Natural killer cell (primary cell): ENCODE measurements at places on chromosomes 1 and 21. TPM values are rescaled to one million over a fixed set of nuclear protein-coding genes. Genes with fewer than 3 reads are reported as not detected.

Gene FAM78B
- not detected for total RNA-seq

Gene COL9A2
- 2.4 TPM for total RNA-seq

Gene TLCD4
- 0.49 TPM for total RNA-seq

Gene DEPDC1
- not detected for total RNA-seq

Gene DNALI1
- total RNA-seq = not detected

Gene F13B
- not detected for total RNA-seq

Gene KCNJ9
- total RNA-seq = not detected

Gene OPTC
- total RNA-seq = not detected

Gene PTPRU
- total RNA-seq = 0.79 TPM

Gene GUCA2A
- total RNA-seq = not detected

Gene GJA4
- total RNA-seq = not detected

Gene DDAH1
- total RNA-seq = 0.07 TPM

Gene TCHH
- not detected for total RNA-seq

Gene FCRL6
- total RNA-seq = 138 TPM

Gene NFIA
- 6.5 TPM for total RNA-seq

Gene TEX38
- 0.26 TPM for total RNA-seq

Gene UMODL1
- total RNA-seq = 0.28 TPM

Gene SLAMF9
- total RNA-seq = not detected

Gene CITED4
- 3.5 TPM for total RNA-seq

Gene OR2M4
- not detected for total RNA-seq

Gene ADORA3
- total RNA-seq = not detected

Gene ANKRD34A
- 1.9 TPM for total RNA-seq

Gene ASH1L
- total RNA-seq = 99.5 TPM

Gene MLLT11
- 17.6 TPM for total RNA-seq

Gene AVPR1B
- total RNA-seq = not detected

Gene NR5A2
- total RNA-seq = not detected

Gene SERPINC1
- total RNA-seq = 0.48 TPM

Gene CXADR
- total RNA-seq = not detected

Gene SIPA1L2
- total RNA-seq = 1.5 TPM

Gene SPRR4
- total RNA-seq = not detected

Gene KLHL21
- 28.9 TPM for total RNA-seq

Gene KIRREL1
- not detected for total RNA-seq

Gene KRTAP11-1
- not detected for total RNA-seq

Gene PAQR6
- total RNA-seq = 3.5 TPM

Gene PHACTR4
- 50.9 TPM for total RNA-seq

Gene MTARC2
- 0.45 TPM for total RNA-seq

Gene RO60
- total RNA-seq = 74.3 TPM

Gene FGR
- 353 TPM for total RNA-seq

Gene CFAP141
- not detected for total RNA-seq

Gene LRRC71
- total RNA-seq = not detected

Gene C8B
- not detected for total RNA-seq

Gene HPCAL4
- total RNA-seq = 1.6 TPM

Gene BARHL2
- total RNA-seq = not detected

Gene NOTCH2NLA
- total RNA-seq = 36.4 TPM

Gene SLAMF1
- 1.1 TPM for total RNA-seq

Gene DNAJC11
- total RNA-seq = 36.2 TPM
